ENCODE measurements at places on chromosomes 2 and 18.

- no peak for DNase-seq
These were observed 343.9 kb downstream of the DYSF start for GRCh38 chr2:71797035-71797810.

DNA sequence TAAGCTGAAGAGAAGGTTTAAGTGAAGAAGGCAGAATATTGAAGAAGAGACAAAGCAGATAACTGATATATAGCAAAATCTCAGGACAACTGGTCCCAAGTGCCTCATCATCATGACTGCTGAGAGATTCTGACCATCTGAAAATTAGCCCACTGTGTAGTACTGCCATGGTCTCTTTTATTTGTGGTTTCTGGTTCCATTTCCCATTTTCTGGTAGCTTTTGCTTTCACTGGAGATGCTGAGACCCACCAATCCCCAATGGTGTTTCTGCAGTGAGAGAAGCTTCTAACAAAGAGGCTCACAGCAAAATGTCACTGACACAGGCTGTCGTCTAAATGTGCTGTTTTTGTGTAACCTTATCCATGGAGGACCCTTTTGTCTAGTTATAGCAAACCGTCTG lies 79.5 kb downstream of the TMEM163 start:
- DNase-seq: no peak

DNA sequence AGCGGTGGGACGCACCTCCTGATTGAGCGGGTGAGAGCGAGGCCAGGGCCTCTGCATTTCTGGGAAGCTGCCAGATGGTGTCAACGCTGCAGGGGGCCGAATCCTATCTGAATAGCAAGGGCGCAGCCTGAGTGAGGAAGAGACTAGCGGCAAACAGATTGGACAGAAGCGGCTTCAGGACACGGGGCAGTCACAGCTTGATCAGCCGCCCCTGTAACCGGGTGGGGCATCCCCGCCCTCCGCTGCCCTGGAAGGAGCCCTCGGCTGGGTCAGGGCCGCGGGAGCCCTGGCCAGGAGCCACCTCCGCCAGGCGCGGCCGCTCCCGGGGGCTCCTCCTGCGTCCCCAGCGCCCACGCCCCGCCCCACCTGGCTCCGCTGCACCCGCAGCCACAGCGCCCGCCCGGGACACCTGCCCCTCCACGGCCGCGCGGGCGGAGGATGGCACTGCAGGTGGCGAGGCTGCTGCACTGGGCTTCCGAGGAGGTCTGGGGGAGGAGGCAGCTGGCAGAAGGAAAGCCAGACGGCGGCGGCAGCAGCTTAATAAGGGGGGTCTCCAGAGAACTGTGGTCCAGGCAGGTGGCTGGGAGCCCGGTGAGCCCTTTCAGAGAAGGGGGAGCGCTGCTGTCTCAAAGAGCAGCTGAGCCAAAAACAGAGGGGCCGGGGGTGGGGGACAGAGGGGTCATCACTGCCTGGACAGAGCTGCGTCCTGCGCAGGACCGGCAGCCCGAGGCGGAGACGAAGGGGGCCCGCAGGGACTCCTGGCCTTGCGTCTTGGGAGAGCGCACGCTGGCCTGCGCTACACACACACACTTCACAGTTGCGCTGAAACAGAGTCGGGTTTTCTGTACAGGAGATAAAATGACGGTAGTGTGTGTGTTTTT lies 18.8 kb upstream of the SOX11 start:
- DNase-seq: no peak

- no peak for DNase-seq
These were observed 249.3 kb downstream of the PARD3B start for GRCh38 chr2:204794624-204795023.

GRCh38 chr2:191386938-191387536 lies 141.8 kb downstream of the MYO1B start:
- DNase-seq: no peak

DNA sequence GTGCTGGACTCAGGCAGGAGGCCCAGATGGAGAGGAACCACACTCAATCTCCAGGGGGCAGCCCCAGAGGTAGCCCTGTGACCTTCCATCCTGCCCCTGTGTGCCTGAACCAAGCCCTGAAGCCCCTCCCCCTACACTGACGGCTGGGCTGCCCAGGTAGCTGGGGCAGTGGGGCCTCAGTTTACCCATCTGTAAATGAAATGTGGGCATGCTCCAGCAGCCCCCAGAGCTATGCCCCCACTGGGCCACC lies 15.8 kb downstream of the CROCC2 start:
- DNase-seq: no peak

Data from stimulated activated CD8-positive, alpha-beta memory T cell treated with anti-CD3 and anti-CD28 coated beads, Interleukin-7, amount 100 ng/mL, for 1 hour (primary cell).